ENCODE measurements at places on chromosomes 5 and 9.

DNA sequence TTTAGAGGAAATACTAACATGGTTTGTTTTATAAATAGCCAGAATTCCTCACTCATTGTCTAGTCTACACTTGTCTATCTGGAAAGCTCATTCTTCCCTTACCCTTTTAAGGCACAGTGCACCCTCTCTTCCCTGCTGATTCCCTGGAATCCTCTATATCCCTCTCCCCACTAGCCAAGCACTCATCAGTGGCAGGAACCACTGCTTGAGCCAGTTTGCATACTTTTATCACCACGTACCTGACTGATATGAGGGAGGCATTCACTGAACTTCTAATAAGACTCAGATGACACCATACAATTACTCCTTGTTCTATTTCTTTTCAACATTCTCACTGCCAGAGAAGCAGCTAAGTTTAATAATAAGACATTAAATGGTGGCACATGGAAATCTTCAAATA is 134.9 kb downstream of the EFNA5 start:
- no peak for DNase-seq

- DNase-seq, result no peak
These were observed 928.9 kb upstream of the C9orf72 start for GRCh38 chr9:28502189-28502588.

DNA sequence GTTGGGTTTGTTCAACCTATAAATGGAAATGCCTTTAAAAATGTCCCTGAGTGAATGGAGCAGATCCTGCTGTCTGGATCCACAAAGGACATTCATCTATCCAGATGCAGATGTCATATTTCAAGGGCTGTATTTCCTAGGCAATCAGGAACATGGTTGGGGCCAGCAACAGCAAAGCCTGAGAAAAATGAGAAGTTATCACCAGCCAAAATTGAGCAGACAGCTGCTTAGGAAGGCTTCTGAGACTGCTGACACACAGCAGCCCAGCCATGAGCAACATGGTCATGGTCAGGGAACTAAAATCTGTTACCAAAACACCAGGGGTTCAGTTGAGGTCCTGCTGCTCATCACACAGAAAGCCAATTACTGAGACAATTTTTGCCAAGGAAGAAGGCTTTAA is 9.2 kb upstream of the IL7R start:
- DNase-seq, result no peak

GRCh38 chr5:126274076-126274762 is 149.0 kb upstream of the GRAMD2B start:
- DNase-seq, result peak; percentile 6

DNA sequence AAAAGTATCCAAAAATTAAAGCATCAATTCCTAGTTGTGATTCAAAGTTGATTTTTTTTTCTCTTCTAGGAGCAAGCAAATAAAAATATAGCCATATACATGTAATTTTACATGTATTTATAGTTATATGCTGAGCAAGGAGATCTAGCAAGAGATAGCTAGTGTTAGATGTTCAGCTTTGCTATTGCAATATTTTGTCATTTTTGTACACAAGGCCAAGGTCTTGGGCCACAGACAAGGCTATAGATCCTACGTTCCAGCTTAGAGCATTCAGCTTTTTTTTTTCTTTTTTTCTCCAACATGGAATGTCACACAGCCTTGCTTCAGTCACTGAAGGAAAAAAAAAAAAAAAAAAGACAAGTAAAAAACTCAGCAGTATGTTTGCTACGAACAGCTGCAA is 36.8 kb downstream of the HMGCR start:
- no peak for DNase-seq

GRCh38 chr5:65926893-65927292 is 518 bp downstream of the ERBIN start:
- no peak for DNase-seq

DNA sequence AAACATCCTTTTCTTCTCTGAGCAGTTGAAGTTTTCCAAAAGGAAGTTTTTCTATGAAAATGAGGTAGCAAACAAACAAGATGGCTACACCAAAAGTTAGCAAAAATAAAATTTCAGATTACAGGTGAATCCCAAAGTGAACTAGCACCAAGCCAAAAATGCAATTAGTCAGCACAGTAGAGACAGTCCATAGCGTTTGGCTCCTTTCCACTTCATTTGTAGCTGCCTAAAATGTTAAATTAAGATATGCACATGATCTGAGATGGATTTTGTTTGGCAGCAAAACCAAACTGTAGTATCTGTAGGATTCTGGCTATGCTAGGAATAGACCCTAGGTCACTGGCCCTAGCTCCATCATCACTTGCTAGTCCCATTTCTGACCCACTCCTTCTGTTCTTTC is 45.7 kb upstream of the SHOC1 start:
- DNase-seq, result no peak

- DNase-seq, result no peak
These were observed 133.4 kb upstream of the GAS1 start for GRCh38 chr9:87080512-87081264.

GRCh38 chr5:98474782-98475181 is 298.7 kb upstream of the RGMB start:
- no peak for DNase-seq

- no peak for DNase-seq
These were observed 22.0 kb upstream of the SLC6A19 start for GRCh38 chr5:1179383-1179715.

DNA sequence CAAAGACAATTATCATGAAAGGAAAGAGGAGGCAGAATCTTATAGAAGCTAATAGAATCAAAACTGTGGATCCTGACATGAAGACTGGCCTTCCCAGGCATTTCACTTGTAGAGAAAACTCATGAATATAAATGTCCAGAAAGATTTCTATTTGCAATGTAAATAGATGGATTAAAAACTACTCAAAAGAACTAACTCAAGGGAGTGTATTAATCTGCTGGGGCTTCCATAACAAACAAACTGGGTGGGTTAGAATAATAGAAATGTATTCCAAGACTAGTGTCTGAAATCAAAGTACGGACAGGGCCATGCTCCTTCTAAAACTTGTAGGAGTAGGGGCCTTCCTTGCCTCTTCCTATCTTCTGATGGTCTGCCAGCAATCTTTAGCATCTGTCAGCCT is 267.4 kb downstream of the ADAMTSL1 start:
- no peak for DNase-seq

GRCh38 chr9:132984202-132985070 is 5.9 kb downstream of the GFI1B start:
- DNase-seq, result no peak

DNA sequence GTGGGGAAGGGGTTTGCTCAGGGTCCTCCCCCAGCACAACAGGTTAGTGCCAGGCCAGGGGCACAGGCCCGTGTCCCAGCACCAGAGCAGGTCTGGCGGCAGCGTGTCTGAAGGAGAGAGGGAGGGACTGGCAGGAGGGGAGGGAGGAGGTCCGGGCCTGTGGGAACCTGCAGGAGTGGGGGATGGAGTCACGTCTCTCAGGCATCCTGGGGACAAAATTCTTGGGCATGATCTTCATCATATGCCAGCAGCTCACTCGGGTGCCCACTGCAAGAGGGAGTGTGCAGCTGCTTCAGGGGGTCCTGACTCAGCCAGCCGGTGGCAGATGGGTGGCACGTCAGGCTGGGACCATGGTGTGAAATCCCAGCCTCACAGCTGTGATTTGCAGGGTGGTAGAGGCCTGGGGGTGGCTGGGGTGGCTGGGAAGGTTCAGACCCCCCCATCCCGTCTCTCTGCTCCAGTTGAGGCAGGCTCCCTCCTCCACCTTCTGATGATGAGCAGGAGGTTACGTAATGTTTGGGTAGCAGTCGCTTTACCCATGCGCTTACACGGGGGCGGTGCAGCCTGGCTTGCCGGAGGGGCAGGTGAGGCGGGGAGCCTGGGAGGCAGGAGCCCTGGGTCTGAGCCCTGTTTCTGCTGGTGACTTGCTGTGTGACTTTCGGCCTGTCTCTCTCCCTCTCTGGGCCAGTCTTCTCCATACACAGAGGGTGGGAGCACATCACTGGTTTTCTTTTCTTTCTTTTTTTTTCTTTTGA is 40.5 kb downstream of the NCS1 start:
- no peak for DNase-seq

- DNase-seq, result no peak
These were observed 402.4 kb downstream of the ARHGEF28 start for GRCh38 chr5:74028406-74028805.

GRCh38 chr9:38047301-38048251 is 21.5 kb downstream of the SHB start:
- DNase-seq, result no peak

- DNase-seq, result no peak
These were observed 419.0 kb downstream of the PLK2 start for GRCh38 chr5:58040846-58041245.

- DNase-seq, result no peak
These were observed at the start of gene CTNNA1 for GRCh38 chr5:138752951-138753793. Gene CTNNA1, plus strand, starts transcription at chr5:138753425. Its CDS starts 28,500 bp downstream, at chr5:138781925.

DNA sequence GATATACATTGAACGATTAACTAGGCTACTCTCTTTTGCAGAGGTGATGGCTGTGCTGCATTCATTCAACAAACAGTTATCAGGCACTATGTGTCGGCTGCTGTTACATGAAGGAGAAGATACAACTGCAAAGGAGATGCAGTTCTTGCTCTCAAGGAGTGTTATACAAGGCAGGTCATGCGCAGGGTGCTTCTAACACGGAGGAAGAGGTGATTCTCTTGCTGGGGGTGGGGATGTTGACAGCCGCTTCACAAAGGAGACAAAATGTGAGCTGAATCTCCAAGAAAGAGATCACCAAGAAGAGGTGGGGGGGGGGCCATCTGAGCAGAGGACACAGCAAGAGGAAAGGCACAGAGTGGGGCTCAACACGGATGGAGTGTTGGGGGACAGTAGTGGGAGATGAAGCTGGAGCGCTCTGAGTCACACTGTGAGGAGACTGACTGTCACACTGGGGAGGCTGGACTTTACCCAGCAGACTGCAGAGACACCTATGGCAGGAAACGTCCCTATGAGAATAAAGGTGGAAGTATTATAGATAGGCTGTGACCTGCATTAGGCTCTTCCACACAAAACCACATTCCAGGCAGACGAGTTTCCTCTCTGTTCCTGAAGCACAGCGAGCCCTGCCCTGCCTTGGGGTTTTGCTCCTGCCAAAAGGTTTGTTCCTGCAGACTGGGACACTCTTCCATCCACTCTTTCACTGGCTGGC is 20.9 kb downstream of the NDUFA8 start:
- no peak for DNase-seq

DNA sequence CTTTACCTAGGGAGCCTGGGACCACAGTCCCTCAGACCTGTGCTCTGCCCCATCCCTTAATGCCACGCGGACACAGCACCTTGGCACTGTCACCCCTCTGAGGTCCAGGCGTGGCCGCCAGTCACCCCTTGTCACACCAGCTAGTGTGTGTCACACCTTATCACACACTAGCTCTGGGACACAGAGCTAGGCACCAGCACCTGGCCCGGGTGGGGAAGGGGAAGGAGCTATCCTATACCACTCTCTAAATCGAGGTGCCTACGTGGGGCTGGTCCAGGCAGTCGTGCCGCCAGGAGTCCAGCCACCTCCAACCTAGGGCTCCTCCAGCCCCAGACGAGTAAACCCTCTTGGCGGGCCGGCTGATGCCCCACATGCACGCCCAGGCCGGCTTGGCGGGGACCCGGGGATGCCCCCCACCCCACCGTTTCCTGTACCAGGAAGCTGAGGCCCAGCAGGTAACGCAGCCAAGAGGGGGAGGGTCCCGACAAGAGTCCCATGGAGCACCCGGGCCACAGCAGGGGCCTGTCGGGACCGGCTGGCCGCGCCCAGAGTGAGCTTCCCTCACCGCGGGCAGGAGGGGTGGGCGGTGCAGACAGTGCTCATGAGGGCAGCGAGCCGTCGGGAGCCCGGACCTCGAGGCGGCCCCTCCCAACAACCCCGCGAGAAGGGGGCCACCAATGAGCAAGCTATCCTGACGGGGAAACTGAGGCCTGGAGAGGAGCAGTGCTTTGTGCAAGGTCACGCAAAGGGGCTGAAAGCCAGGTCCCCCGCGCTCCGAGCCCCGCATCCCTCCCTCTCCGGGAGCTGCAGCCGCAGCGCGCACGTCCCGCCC is 550 bp downstream of the CORO2A start:
- DNase-seq, result no peak

- no peak for DNase-seq
These were observed 7.6 kb upstream of the AK1 start for GRCh38 chr9:127884976-127885490.

GRCh38 chr5:136703706-136704105 is 338.4 kb upstream of the TRPC7 start:
- DNase-seq, result no peak

- no peak for DNase-seq
These were observed 8.1 kb upstream of the TENT4A start for GRCh38 chr5:6705088-6705487.

DNA sequence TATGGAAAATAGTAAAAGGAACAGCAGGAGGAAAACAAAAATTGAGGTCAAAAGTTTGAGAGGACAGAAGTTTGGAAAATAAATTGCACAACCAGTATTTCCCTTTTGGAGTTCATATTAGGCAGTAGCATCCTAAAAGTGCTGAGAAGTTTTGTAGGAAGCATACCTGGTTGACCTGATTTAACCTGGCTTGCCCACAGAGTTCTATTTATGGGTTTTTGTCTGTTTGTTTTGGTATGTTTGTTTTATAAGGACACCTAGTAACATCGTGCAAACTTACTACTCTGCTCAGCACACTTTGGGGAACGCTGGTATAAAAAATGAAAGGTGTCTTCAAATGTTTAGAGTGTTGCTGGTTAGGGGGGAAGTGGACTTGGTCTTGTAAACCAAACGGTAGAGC is 15.1 kb downstream of the ADRB2 start:
- DNase-seq, result no peak

DNA sequence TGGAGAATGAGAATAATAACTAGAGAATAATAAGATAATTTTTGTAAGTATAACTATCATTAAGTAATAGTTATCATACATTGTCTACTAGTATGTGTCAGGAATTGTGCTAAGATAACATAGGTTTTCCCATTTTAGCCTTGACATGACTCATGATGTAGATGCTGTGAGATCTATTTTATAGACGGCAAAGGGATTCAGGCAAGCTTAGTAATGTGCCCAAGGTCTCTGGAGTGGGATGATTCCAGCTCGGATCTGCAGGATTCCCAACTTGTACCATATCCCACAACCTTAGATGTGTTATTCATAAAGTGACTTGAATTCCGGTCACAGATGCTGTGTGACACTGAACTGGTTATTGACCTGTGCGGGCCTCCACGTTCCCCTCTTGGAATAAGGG is 51.5 kb downstream of the IL31RA start:
- no peak for DNase-seq

GRCh38 chr5:56479126-56479525 is 246.0 kb upstream of the ANKRD55 start:
- no peak for DNase-seq

DNA sequence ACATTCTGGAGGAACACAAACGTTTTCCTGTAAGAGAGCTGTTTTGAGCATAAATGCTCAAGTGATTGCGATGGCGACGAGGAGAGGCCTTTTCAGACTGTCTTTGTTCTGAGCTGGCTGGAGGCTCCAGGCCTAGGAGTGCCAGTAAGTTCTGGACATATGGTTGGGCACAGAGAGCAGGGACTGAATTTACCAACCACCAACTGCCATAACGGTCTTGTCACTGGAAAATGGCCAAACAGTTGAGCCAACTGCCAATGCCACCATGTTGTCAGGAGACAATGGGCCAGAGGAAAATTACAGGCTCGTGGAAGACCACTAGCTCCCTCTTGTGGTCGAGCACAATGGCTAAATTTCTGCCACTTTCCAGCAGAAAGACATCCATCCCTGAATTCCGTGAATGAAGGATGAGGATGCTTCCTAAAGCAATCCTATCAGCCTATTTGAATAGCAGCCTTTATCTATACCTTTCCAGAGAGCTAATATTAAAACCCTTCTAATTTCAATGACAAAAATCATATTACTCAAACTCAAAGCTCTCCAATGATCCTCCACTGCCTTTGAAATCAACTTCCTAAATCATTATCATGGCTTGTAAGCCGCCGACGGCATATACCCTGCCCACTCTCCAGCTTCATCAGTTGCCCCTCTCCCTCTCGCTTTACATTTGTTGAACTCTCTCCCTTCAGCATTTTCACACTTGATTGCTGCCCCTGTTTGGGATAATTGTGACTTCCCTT is 66.9 kb upstream of the GLIS3 start:
- peak; percentile 33 for DNase-seq

Measured in DMS 273 treated with DMSO at 0.1 percent for 48 hours (cell line).